ENCODE measurements at places on chromosomes 1 and 21. TPM values are rescaled to one million over a fixed set of nuclear protein-coding genes. Genes with fewer than 3 reads are reported as not detected.

DNA sequence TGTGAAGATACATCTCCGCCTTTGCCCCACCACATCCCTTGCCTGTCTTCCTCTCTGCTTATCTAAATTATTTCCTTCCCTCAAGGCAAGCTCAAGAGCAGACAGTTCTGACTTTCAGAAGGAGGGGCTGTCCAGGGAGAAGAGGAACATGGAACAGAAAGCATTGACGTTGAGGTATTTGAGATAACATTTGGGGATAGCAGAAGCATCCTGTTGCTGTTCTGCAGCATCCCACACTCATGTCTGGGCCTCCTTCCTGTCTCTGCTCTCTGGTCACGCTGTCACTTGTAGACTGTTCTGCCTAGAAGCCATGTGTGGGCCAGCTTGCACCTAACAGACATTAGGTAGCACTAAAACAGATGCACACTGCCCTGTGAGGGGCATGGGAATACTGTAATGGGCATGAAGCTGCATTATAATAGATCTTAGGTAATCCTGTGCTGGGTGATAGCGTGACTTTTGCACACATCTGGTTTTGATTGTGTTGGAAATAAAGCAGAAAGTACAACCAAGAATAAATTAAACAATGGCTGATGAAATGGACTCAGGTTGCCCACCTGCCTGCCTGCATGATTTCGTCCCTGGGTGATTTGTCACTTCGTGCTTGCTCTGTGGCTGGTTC lies 660 bp upstream of the RD3 start:
- DNase-seq: no peak

Gene RIPPLY3
- polyA plus RNA-seq: 2.1 TPM

Gene WNT3A
- not detected for polyA plus RNA-seq

GRCh38 chr1:118988186-118989005 lies at the start of gene TBX15:
TSS of gene TBX15 (minus strand) at chr1:118988343. CDS start at chr1:118987795, 548 bp downstream.
- DNase-seq: no peak

GRCh38 chr1:179036844-179037465 lies 11.3 kb downstream of the FAM20B start:
- no peak for DNase-seq

DNA sequence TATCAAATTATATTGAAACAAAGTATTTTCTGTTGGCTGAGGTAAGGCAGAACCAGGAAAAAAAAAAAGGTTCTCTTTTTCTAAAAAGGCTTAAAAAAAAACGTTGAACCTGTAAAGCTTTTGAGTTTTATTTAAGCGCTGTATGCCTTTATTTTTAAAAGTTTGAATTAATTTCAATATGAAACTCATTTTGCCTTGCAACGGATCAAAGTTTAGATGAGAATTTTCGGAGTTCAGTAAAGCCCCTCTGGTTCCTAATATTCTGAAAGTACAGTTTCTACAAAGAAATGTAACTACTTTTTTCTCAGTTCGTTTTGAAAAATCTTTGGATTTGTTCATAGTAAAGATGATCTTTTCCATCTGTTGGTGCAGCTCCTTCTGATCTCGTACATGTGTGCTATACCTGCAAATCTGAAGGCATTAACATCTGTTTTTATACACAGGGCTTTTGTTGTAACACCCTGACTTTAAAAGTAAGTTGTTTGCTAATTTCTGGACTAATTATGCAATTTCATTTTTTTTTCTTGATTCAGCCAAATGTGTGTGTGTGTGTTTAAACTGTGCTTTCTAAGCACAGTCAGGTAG lies 1.7 kb downstream of the ZBTB18 start:
- DNase-seq: no peak

Gene ACTA1
- 1.4 TPM for polyA plus RNA-seq

- no peak for DNase-seq
Observed at GRCh38 chr1:206891412-206891811, 5.8 kb upstream of the IL24 start.

GRCh38 chr1:207886227-207886626 lies 24.7 kb downstream of the CD34 start:
- no peak for DNase-seq

DNA sequence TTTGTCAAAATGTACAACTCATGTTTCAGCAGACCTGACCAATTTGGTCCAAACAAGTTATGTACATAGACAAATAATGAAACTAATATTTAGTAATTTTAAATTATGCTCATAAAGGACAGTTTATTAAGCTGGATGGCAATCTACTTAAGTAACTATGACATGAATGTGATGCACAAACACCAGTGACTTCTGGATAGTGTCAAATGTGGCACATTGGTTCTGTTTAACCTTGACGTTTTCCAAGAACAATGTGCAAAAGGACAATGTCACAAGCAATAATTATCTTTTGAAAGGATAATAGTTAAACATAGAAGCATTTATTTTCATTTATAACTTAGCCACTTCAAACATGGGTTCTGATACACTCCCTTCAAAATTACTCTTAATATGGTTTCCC lies 80.0 kb downstream of the TRIM33 start:
- no peak for DNase-seq

- DNase-seq: no peak
Observed at GRCh38 chr1:5993556-5994491, 1.6 kb upstream of the NPHP4 start.

DNA sequence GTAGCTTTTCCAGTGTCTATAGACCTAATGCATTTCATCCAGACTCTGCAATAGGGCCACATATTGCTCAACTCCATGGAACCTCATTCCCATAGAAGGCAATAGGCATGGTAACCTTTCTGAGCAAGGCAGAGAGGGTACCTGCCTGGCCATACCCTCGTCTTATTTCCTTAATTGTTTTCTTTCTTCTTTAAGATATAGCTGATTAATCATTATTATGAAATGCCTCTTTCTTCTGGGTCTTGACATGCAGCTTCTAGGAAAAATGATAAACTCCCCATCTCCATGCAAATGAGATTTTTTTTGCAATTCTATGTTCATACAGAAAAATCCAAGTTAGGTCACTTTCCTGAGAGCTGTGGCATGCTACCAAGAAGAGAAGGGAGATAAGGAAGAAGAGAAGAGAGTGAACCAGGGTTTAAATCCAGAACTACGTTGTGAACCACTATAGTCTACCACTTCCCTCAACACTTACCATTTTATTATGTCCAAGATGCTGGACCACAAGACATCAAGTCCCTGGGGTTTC lies 33.0 kb upstream of the IL20 start:
- no peak for DNase-seq

DNA sequence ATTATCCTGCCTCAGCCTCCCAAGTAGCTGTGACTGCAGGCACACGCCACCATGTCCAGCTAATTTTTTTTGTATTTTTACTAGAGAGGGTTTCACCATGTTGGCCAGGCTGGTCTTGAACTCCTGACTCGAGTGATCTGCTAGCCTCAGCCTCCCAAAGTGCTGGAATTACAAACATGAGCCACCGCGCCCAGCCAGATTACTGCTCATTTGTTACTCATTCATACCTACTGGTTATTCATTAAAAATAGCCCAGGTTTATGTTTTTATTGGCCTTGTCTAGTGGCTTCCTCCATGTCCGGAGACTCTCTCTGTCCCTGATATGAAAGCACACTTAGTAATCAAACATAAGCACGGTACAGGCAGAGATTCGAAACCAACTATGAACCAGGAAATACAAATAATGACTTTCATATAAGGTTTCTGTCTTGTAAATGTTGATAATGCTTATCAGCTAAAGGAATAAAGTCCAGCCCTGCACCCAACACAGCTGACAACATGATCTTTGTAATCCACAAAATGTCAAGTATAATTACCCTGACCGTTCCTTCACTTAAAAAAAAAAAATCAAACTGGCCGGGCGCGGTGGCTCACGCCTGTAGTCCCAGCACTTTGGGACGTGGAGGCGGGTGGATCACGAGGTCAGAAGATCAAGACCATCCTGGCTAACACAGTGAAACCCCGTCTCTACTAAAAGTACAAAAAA lies 50.4 kb upstream of the CXADR start:
- DNase-seq: peak; percentile 98

DNA sequence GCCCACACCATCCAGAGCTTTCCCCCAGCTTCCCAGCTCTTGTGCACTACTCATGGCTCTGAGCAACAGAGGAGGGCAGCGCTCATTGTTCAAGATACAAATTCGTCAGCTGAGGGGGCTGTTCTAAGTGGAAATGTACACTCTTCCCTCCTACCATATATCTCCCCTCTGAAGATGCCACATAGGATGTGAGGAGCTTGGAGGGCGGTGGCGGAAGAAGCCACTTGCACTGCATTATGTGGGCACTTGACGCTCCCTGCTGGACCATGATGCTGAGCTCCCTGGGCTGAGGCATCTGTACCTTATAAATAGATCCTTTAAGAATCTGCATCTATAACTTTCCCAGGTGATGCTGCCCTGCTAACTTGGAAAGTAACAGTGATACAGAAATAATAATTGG lies 477.6 kb upstream of the DEPDC1 start:
- no peak for DNase-seq

DNA sequence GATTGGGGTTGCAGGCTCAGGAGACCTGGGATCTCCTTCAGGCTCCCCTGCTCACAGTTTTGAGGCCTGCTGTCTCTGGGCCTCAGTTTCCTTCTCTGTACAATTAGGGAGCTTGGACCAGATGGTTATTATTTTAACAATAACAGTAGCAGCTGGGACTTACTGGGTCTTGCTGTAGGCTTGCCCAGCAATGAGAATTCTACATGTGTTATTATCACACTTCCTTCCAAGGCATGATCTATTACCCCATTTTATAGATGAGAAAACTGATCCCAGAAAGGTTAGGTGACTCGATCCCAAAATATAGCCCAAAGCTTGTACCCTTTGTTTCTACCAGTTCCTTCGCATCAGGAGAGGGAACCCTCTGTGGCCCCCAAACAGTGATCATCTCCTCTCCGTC lies 153.8 kb downstream of the PTPRU start:
- DNase-seq: no peak

DNA sequence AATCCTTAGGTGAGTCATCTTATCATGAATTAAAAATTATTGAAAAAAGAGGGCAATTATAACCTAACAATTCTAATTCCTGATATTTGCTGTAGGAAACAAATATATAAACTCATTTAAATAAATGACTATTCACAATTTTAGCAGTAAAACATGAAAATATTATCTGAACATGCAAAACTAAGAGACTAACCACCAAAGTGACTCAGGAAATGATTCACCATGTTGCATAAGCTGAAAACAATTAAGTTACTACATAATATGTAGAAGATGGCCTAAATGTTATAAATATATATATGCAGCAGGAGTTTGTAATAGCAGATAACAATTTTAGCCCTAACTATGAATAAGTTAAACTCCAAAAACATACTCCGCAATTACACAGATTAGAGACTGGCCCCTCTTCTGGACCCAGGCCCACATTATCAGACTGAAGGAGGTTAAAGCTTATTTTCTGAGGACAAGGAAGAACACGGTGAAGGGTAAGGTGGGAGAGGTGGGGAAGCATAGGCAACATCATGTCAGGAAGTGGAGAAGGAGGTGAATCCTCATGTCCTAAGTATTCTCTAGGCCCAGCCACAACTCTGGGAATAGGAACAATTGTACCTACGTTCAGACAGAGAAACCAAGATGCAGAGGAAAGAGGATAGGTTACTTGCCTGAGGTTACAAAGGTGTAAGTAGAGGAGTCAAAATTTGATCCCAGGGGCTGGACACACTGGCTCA lies 15.6 kb upstream of the AIM2 start:
- DNase-seq: no peak

Gene UBAP2L
- polyA plus RNA-seq: 159 TPM

GRCh38 chr1:48687282-48688045 lies 89.2 kb downstream of the BEND5 start:
- no peak for DNase-seq

Gene LAD1
- 16.3 TPM for polyA plus RNA-seq

DNA sequence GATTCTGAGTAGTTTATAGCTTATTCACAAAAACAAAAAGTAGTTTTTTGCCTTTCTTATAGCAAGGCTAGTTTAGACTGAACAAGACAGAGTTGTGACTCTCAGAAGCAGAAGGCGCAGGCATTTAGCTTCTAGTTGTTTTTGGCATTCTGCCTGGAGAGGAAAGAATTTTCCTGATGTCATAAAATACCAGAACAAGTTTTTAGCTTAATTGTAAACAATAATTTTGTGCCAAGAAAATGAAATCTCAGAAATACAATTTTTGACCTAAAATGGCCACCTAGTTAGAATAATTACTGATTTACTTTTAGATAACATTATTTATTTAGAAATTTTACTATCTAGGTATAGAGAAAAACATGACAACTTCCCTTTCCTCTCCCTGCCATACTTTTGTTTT lies 1.0 kb downstream of the DNAJB4 start:
- DNase-seq: peak; percentile 64

Gene GPBP1L1
- polyA plus RNA-seq: 45.9 TPM

DNA sequence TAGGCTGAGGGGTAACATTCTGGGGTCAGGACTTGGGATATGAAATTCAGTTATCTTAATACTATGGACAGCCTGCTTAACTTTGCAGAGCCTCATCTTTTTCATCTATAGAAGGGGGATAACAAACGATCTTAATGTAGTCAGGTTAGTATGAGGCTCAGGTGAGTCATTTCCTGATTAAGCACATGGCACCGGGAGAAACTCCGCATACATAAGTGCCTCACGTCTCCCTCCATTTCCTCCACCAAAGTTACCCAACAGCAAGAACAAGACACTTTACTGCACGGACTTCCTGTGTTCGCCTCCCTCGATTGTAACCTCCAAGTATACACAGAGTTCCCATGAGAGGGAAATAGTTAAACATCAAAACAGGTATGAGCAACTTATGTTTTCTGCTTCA lies 112.7 kb upstream of the COA6 start:
- DNase-seq: no peak

Gene SCCPDH
- 29.8 TPM for polyA plus RNA-seq

DNA sequence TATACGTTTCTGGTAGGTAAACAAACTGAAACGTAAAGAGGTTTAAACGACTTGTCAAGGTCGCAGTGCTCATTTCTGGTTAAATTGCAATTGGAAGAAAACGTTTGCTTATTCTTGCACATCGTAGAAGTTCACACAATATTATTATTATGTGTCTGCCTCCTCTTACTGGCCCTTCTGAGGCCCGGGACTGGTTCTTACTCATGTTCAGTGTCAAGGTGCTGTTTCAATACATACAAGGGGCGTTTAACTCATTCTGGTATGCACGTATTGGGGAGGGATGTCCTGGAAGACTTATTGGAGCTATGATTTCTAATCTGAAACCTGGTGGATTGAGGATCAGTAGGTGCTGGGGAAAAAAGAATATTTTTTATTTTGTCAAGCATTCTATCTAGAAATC lies 932 bp downstream of the RPF1 start:
- DNase-seq: no peak

GRCh38 chr1:236067854-236068454 lies 3.1 kb upstream of the NID1 start:
- no peak for DNase-seq

Gene CLEC20A
- not detected for polyA plus RNA-seq

DNA sequence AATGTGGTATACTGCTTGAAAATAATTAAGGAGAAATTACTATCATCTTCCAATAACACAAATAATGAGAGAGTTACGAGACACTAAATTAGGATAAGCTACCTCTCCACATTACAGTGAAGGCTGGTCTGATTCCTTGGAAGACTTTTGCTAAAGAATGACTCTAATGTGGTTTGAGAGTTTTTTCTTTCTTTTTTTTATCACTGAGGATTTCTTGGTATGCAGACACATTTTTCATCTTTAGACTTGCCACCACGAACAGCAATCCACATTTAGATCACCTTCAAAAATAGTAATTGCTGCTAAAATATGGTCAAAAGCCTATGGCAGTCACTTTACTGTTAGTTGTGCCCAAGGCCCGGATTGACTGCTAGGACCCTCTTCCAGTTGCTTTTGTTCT lies 16.6 kb upstream of the TMEM35B start:
- DNase-seq: no peak

Gene LCE1C
- not detected for polyA plus RNA-seq

Gene NTMT2
- not detected for polyA plus RNA-seq

Gene HSD3B1
- not detected for polyA plus RNA-seq

- no peak for DNase-seq
Observed at GRCh38 chr1:172699111-172699510, 40.2 kb downstream of the FASLG start.
